ENCODE measurements at places on chromosomes 2 and 18. TPM values are rescaled to one million over a fixed set of nuclear protein-coding genes. Genes with fewer than 3 reads are reported as not detected.

Gene GAREM2
- 1.1 TPM for total RNA-seq

Gene FSIP2
- total RNA-seq = not detected

Gene VAMP8
- total RNA-seq = 98.7 TPM

Gene HAAO
- total RNA-seq = 0.52 TPM

- H3K4me3 ChIP-seq = no peak overlapping the region
- H3K4me1 ChIP-seq = peaks cover 12% of the 10 kb centered on the region
- no peaks in the 10 kb centered on the region for H3K27me3 ChIP-seq
- no peaks in the 10 kb centered on the region for H3K36me3 ChIP-seq
- no peak overlapping the region for H3K27ac ChIP-seq
Measured at GRCh38 chr2:25202275-25202674, 33.9 kb upstream of the POMC start.

- H3K4me3 ChIP-seq = no peak overlapping the region
- H3K4me1 ChIP-seq = peaks cover 42% of the 10 kb centered on the region
- no peaks in the 10 kb centered on the region for H3K36me3 ChIP-seq
- H3K27me3 ChIP-seq = no peaks in the 10 kb centered on the region
Measured at GRCh38 chr2:24515831-24516230, 24.8 kb downstream of the NCOA1 start.

DNA sequence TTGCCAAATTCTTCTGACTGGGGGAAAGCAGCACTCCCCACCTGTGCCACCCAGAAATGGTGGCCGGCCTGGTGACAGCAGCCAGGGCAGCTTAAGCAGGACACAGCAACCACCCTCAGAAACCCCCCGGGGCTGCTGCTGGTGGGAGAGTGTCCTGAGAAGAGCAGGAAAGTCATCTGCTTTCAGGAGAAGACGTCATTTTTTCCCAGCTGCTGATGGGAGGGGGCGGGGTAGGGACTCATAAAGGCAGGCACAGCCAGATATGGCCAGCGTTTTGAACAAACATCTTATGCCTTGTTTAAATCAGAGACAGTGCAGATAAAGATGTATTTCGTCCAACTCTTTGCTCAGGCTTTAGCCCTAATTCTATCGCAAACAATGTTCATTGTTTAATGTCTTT is 139.5 kb downstream of the LRRC30 start:
- H3K27me3 ChIP-seq = no peaks in the 10 kb centered on the region
- H3K27ac ChIP-seq = no peak overlapping the region
- DNase-seq = no peak
- H3K4me1 ChIP-seq = no peaks in the 10 kb centered on the region
- no peaks in the 10 kb centered on the region for H3K36me3 ChIP-seq
- no peak overlapping the region for H3K4me3 ChIP-seq

- no peaks in the 10 kb centered on the region for H3K36me3 ChIP-seq
- H3K27ac ChIP-seq = no peak overlapping the region
- no peak overlapping the region for H3K4me3 ChIP-seq
- DNase-seq = peak; percentile 45
Measured at GRCh38 chr2:109009920-109010610, 21.0 kb upstream of the EDAR start.

DNA sequence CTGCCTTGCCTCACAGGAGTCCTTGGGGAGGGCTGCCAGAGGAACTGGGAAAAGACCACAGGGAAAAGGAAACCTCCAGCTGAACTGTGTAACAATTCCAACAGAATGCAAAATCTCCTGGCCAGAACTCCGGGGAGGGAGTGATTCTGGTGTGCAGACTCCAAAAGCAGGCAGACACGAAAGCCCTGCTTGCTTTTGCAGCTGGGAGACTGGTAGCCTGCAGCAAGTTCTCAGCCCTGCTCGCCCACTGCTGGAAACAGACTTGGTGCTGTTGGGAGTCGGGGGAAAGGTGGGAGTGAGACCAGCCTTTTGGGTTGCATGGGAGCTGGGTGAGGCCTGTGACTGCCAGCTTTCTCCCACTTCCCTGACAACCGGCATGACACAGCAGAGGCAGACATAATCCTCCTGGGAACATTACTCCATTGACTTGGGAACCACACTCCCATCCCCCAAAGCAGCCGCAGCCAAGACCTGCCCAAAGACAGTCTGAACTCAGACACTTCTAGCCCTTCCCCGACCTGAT is 26.0 kb upstream of the NMI start:
- no peaks in the 10 kb centered on the region for H3K36me3 ChIP-seq
- H3K4me3 ChIP-seq = no peak overlapping the region
- no peak for DNase-seq
- no peaks in the 10 kb centered on the region for H3K27me3 ChIP-seq

GRCh38 chr2:115739574-115739973 is 1297.1 kb downstream of the DPP10 start:
- H3K27ac ChIP-seq = no peak overlapping the region
- no peak overlapping the region for H3K4me3 ChIP-seq
- H3K4me1 ChIP-seq = no peaks in the 10 kb centered on the region
- DNase-seq = no peak
- no peaks in the 10 kb centered on the region for H3K27me3 ChIP-seq

- H3K36me3 ChIP-seq = no peaks in the 10 kb centered on the region
- DNase-seq = no peak
- H3K27me3 ChIP-seq = no peaks in the 10 kb centered on the region
- H3K4me1 ChIP-seq = peaks cover 3% of the 10 kb centered on the region
- no peak overlapping the region for H3K4me3 ChIP-seq
Measured at GRCh38 chr2:237259201-237259600, 154.8 kb downstream of the COL6A3 start.

GRCh38 chr18:9900699-9901098 is 13.1 kb upstream of the VAPA start:
- no peaks in the 10 kb centered on the region for H3K4me1 ChIP-seq
- H3K27me3 ChIP-seq = peaks cover 4% of the 10 kb centered on the region
- H3K27ac ChIP-seq = no peak overlapping the region
- no peak for DNase-seq
- no peaks in the 10 kb centered on the region for H3K36me3 ChIP-seq

DNA sequence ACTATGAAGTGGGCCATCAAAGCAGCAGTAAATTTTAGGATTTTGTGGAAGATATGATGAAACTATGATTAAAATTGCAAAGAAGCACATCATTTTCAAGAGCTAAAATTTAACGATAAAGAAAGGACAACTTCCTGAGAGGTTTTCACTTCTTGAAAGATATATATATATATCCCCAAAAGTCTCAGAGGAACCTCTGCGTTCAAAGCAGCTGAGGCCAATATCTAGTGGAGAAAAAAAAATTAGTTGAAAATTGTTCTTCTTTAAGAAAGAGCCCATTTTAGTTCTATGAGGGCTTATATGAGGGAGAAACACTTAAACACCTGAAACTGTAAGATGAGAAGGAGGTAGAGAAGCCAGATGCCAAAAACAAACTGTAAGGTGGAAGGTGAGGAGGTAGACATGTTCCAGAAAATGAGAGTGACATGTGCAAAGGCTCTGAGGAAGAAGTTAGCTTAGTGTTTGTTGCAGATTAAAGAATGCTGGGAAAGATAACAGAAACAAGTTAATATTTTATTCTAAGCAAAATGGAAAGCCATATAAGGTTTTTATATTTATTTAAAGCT is 72.9 kb upstream of the VRK2 start:
- H3K27ac ChIP-seq = no peak overlapping the region
- H3K27me3 ChIP-seq = no peaks in the 10 kb centered on the region
- no peaks in the 10 kb centered on the region for H3K4me1 ChIP-seq
- H3K4me3 ChIP-seq = no peak overlapping the region

GRCh38 chr18:73859837-73860397 is 287.7 kb downstream of the FBXO15 start:
- H3K27ac ChIP-seq = no peak overlapping the region
- no peak overlapping the region for H3K4me3 ChIP-seq
- no peaks in the 10 kb centered on the region for H3K27me3 ChIP-seq
- H3K4me1 ChIP-seq = no peaks in the 10 kb centered on the region

GRCh38 chr2:191023235-191023679 is 9.3 kb upstream of the STAT1 start:
- DNase-seq = no peak
- H3K4me3 ChIP-seq = no peak overlapping the region
- peaks cover 46% of the 10 kb centered on the region for H3K4me1 ChIP-seq
- H3K36me3 ChIP-seq = peaks cover 9% of the 10 kb centered on the region
- H3K27me3 ChIP-seq = no peaks in the 10 kb centered on the region
- H3K27ac ChIP-seq = no peak overlapping the region

DNA sequence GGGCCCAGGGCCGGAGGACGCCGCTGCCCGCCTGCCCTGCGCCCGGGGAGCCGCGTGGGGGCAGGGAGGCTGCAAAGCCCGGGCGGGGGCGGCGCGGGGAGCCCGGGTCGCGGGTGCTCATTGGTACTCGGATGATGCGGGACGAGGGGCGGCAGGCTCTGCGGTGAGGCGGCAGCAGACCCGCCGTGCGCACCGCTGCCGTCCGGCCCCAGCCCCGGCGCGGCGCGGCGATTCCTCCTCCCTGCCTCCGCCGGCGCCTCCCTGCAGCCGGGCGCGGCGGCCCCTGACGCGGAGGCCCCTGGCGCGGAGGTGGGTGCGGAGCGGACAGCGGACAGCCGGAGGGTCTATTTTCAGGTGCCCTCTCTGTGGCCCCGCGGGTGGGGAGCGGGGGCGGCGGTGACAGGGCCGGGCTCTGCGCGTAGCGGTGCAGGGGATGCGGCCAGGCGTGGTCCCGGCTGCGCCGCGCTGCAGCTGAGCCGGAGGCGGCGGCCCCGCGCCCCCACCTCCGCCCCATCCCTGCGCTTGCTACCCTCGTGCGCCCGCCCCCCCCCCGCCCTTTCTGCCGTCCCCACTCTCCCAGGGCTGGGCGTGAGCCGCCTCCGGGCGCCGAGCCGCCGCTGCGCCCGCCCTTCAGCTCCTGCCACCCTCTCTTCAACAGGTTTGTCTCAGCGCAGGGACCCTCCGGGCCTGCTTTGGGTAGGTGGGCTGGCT is 640 bp downstream of the SPTBN1 start:
- DNase-seq = peak; percentile 7
- peak overlapping the region; percentile 77 for H3K4me3 ChIP-seq
- peaks cover 13% of the 10 kb centered on the region for H3K4me1 ChIP-seq
- no peak overlapping the region for H3K27ac ChIP-seq
- H3K36me3 ChIP-seq = no peaks in the 10 kb centered on the region
- peaks cover 47% of the 10 kb centered on the region for H3K27me3 ChIP-seq

Gene AQP12A
- total RNA-seq = not detected

GRCh38 chr18:12777500-12777944 is 74.7 kb downstream of the PSMG2 start:
- H3K36me3 ChIP-seq = peaks cover 2% of the 10 kb centered on the region
- no peak overlapping the region for H3K27ac ChIP-seq
- H3K4me1 ChIP-seq = no peaks in the 10 kb centered on the region
- no peak overlapping the region for H3K4me3 ChIP-seq
- H3K27me3 ChIP-seq = no peaks in the 10 kb centered on the region

DNA sequence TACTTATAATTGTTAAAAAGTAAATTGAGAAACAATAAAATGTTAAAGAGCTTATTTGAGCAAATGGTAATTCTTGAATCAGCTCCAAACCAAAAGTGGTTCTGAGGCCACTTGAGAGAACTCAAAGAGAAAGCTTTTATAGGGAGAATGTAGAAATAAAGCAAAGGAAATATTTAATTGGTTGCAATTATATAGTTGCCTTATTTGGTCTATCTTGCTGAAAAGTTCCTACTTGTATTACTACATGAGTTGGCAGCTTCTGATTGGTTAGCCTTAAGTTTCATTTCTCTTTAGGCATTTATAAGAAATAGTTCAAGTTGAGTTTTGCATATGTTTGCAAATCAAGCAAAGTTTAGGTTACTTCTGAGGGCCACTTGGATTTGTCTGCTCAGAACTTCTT is 38.1 kb downstream of the SCN2A start:
- H3K4me1 ChIP-seq = peaks cover 15% of the 10 kb centered on the region
- no peak overlapping the region for H3K4me3 ChIP-seq
- no peak overlapping the region for H3K27ac ChIP-seq
- H3K36me3 ChIP-seq = no peaks in the 10 kb centered on the region
- H3K27me3 ChIP-seq = peaks cover 5% of the 10 kb centered on the region

DNA sequence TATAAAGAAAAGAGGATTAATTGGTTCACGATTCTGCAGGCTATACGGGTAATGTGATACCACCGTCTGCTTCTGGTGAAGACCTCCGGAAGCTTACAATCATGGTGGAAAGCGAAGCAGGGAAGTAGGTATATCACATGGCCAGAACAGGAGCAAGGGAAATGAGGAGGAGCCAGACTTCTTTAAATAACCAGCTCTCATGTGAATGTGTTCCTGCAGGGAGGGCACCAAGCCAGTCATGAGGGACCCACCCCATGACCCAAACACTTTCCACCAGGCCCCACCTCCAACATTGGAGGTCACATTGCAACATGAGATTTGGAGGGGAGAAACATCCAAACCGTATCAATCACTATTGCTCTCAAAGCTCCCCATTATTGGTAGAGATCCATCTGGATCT is 61.8 kb downstream of the EFEMP1 start:
- no peak overlapping the region for H3K27ac ChIP-seq
- H3K4me3 ChIP-seq = no peak overlapping the region
- DNase-seq = no peak
- H3K36me3 ChIP-seq = no peaks in the 10 kb centered on the region
- H3K27me3 ChIP-seq = no peaks in the 10 kb centered on the region
- H3K4me1 ChIP-seq = no peaks in the 10 kb centered on the region

GRCh38 chr18:48949050-48949605 is 1.6 kb downstream of the SMAD7 start:
- H3K4me3 ChIP-seq = peak overlapping the region; percentile 84
- H3K27ac ChIP-seq = peak overlapping the region; percentile 70
- DNase-seq = peak; percentile 48
- H3K36me3 ChIP-seq = peaks cover 12% of the 10 kb centered on the region
- no peaks in the 10 kb centered on the region for H3K27me3 ChIP-seq
- H3K4me1 ChIP-seq = peaks cover 45% of the 10 kb centered on the region

- H3K27me3 ChIP-seq = peaks cover 38% of the 10 kb centered on the region
- DNase-seq = peak; percentile 45
- H3K4me3 ChIP-seq = peak within 1 kb of the TSS; percentile 82
Measured at GRCh38 chr2:206274434-206275311, at the start of gene ZDBF2. TSS of gene ZDBF2 (plus strand) at chr2:206274663. CDS start at chr2:206281850, 7,187 bp downstream.

Gene BMP10
- not detected for total RNA-seq

GRCh38 chr2:106685180-106685897 is 198.2 kb downstream of the CD8B2 start:
- H3K4me3 ChIP-seq = no peak overlapping the region
- no peaks in the 10 kb centered on the region for H3K4me1 ChIP-seq
- no peak for DNase-seq
- no peak overlapping the region for H3K27ac ChIP-seq

- H3K27me3 ChIP-seq = no peaks in the 10 kb centered on the region
- no peak overlapping the region for H3K27ac ChIP-seq
- H3K4me1 ChIP-seq = no peaks in the 10 kb centered on the region
Measured at GRCh38 chr2:151961558-151961957, 133.3 kb upstream of the ARL5A start.

Gene SULT1C2
- total RNA-seq = not detected

DNA sequence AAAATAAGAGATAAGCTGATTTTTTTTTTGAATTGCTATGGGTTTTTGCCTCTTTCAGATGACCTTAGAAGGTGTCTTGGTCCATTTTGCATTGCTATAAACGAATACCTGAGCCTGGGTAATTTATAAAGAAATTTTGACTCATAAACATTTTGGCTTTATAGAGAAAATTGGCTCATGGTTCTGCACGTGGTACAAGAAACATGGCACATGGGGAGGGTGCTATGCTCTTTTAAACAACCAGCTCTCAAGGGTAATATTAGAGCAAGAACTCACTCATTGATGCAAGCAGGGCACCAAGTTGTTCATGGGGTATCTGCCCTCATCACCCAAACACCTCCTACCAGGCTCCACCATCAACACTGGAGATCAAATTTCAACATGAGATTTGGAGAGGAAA is 408.8 kb downstream of the NUP35 start:
- H3K4me1 ChIP-seq = no peaks in the 10 kb centered on the region
- no peaks in the 10 kb centered on the region for H3K27me3 ChIP-seq
- DNase-seq = no peak
- no peak overlapping the region for H3K4me3 ChIP-seq

Measured in activated naive CD4-positive, alpha-beta T cell treated with anti-CD3 and anti-CD28 coated beads for 36 hours (primary cell).